Naive thymus-derived CD8-positive, alpha-beta T cell (primary cell): ENCODE measurements at places on chromosomes 5 and 9.

- no peak for DNase-seq
Observed at GRCh38 chr9:37290940-37291485, 131.5 kb upstream of the GRHPR start.

DNA sequence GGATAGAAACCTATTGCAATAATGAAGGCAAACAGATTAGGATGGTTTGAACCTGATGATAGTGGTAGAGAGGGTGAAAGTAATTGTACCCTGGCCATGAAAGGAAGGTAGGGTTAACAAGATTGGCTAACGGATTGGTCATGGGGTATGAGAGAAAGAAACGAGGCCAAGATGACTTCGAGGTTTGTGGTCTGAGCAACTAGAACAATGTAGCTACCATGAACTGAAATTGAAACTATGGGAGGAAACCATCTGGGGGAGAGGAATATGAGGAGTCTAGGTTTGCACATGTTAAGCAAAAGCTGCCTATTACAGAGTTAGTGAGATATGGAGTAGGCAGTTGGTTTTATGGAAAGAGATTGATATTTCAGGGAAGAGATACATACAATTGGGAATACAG is 406.0 kb downstream of the PRELID2 start:
- no peak for DNase-seq

- peak; percentile 15 for DNase-seq
Observed at GRCh38 chr9:123081824-123082223, 48.4 kb downstream of the GPR21 start.

GRCh38 chr9:128771094-128771721 is 519 bp downstream of the ZER1 start:
- no peak for DNase-seq

- no peak for DNase-seq
Observed at GRCh38 chr5:38780316-38780715, 65.5 kb upstream of the OSMR start.

DNA sequence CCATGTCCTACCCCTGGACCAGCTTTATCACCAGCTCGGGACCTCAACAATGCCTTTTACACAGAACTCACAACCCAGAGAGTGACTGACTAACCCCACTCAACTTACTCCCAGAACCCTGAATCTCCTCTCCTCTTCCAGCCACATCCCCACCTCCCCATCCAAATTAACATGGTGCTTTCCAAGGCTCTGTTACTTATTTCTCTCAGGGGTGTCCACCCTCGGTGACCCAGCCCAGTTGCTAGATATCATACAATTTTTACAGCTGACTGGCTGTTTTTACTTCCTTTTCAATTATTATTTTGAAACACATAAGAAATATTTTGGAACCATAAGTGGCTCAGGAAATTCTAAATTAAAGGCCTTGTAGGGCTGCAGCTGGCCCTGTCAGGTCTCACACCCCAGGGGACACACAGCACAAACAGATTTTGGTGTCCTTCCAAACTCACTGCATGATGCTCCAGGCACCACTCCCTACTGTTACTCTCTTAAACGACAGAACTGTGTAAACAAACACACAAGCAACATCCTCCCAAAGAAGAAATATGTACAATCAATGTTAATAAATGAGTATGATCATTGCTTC is 180.6 kb downstream of the ADAMTS12 start:
- DNase-seq: no peak

GRCh38 chr5:126499853-126500342 is 76.7 kb downstream of the GRAMD2B start:
- peak; percentile 55 for DNase-seq

GRCh38 chr5:1018596-1018995 is 10.0 kb downstream of the NKD2 start:
- no peak for DNase-seq

- no peak for DNase-seq
Observed at GRCh38 chr5:74761241-74761640, 5.7 kb downstream of the GFM2 start.

DNA sequence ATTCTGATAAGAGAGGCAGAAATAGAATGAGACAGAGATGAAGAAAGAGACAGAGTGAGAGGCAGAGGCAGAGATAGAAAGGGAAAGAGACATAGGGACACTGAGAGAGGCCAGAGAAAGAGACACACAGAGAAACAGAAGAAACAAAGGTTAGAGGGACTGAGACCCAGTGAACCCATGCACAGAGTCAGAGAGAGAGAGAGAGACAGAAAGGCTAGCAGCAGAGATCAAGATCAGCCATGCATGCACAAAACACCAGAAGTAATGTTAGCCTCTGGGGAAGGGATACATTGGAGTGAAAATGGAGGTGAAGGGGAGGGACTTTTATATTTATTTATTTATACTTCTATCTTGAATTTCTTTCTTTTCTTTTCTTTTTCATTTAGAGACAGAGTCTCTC is 14.1 kb upstream of the SPARC start:
- DNase-seq: no peak

- no peak for DNase-seq
Observed at GRCh38 chr9:98230789-98231188, 24.7 kb downstream of the TBC1D2 start.

- no peak for DNase-seq
Observed at GRCh38 chr9:127556871-127557270, 55.2 kb upstream of the STXBP1 start.

- DNase-seq: no peak
Observed at GRCh38 chr5:61806491-61807020, 474.5 kb downstream of the ZSWIM6 start.

DNA sequence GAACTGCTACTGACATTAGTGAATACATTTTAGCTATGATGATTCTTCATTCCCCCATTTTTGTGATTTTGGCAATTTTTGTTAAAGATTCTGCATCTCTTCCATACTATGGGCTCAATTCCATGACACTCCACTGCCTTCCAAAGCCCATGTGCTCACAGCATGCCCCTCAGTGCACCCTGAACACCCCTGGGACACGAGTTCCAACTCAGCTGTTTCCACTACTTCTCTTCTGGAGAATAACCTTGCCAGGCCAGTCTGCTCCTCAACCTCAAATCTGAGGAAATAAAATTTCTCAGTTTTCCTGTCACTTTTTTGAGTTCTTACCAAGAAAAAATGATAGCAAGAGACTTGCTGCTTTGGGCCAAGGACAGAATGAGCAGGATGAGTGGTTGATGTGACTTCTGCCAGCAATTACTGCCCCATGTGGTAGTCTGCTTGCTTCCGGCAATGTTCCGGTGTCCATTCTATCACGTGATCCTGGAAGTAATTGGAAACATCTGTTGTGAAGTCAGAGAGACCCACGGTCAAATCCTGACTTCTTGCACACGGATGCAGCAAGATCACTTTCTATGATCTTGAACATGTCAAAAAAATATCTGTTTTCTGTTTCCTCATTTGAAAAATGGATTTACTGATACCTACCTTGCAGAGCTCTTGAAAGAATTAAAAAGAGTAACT is 58.3 kb downstream of the EGFLAM start:
- no peak for DNase-seq
